Stimulated activated CD4-positive, alpha-beta T cell treated with anti-CD3 and anti-CD28 coated beads, Interleukin-12 subunit alpha, Interleukin-12 subunit beta, amount 100 ng/mL, for 48 hours (primary cell): ENCODE measurements at places on chromosomes 3 and 15.

GRCh38 chr3:128133273-128133883 lies 9.8 kb upstream of the RUVBL1 start:
- no peak for DNase-seq

- DNase-seq, result no peak
These were observed 17.1 kb downstream of the TJP1 start for GRCh38 chr15:29805043-29805707.

DNA sequence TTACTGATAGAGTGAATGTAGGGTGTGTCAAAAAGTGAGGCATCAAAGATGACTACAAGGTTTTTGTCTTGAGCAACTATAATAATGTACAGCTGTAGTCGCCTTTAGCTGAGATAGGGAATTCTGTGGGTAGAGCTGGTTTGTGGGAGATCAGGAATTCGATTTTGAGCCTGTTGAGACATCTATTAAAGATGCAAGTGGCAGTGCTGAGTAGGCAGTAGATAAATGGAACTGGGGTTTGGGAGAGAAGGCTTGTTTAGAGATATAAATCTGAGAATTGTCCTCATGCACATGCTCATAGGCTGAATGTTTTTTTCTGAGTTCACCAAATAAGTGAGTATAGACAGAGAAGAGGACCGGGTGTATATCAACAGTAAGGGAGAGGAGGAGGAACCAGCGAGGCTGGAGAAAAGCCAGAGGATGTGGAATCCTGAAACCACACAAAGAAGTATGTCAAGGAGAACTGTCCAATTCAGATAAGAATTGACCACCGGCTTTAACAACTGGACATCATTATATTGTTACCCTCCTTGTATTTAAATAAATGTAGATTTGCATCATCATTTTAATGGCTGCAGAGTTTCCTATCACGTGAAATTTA lies 146.0 kb upstream of the TNIK start:
- DNase-seq, result no peak

DNA sequence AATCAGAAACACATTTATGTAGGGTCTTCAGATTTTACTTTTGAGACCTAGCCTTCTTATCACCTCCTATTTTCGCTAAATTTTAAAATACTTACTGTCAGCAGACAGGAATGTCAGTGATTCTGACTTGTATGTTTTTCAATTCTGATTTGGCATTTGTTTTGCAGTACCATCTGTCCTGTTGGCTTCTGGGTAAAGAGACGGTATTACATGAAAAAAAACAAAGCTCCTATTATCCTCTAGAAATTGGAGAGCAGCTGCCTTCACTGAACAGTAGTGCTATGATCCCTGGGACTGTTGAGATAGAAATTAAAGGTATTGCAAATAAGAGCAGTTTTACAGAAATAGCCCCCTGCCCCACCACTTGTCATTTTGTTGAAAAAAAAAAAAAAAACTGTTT lies 8.4 kb downstream of the ARMC8 start:
- no peak for DNase-seq

- no peak for DNase-seq
These were observed 139.8 kb downstream of the IGF1R start for GRCh38 chr15:98787936-98788757.

DNA sequence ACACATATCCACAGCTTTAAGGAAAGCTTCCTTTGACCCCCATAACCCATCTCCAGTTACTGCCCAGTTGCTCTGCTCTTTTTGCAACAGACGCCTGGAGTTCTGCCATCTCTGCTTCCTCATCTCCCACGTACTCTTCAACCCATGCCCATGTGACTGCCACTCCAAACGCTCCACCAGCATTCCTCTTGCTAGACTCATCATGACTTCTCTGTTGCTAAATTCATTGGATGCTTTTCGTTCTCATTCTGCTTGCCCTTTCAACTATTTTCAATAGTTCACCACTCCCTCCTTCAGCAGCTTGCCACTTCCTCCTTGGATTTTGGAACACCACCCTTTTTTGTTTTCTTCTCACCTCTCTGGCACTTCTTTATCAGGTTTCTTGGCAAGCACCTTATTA lies 2.7 kb upstream of the KNSTRN start:
- no peak for DNase-seq

DNA sequence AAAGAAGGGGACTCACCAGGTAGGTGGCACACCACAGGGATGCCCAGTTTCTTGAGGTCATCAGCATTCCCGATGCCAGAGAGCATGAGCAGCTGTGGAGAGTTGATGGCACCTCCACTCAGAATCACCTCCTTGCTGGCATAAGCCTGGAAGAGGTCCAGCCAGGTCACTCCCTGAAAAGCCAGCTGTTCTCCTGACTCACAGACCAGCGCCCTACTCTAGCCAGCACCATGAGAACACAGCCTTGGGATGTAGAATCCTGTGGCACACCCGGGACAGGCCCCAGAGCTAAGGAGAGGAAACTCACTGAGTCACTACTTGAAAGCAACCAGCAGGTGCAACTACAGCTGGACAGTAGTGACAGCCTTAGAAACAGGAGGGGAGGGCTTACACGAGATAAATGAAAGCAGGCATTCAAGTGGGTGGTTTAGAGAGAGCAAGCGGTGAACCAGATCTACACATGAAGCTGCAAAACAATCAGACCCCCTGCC lies 24.5 kb downstream of the CHDH start:
- no peak for DNase-seq

- DNase-seq, result no peak
These were observed 451.3 kb downstream of the LPP start for GRCh38 chr3:188605231-188605630.

- no peak for DNase-seq
These were observed 188.1 kb downstream of the USP13 start for GRCh38 chr3:179840985-179841384.

- DNase-seq, result no peak
These were observed 42.9 kb downstream of the TPRG1 start for GRCh38 chr3:189214651-189215050.
